ENCODE measurements at places on chromosomes 1 and 21. TPM values are rescaled to one million over a fixed set of nuclear protein-coding genes. Genes with fewer than 3 reads are reported as not detected.

Gene FALEC
- not detected for total RNA-seq

Gene MAP1LC3C
- not detected for total RNA-seq

Gene ETNK2
- 0.99 TPM for total RNA-seq

Gene HCN3
- 1.3 TPM for total RNA-seq

Gene FCRL3
- total RNA-seq: 0.81 TPM

Gene CYP4Z1
- not detected for total RNA-seq

Gene COL16A1
- 0.61 TPM for total RNA-seq

Gene FCGR3B
- total RNA-seq: not detected

Gene RFX5
- 48.7 TPM for total RNA-seq

Gene SLFNL1
- total RNA-seq: 0.24 TPM

Gene FCMR
- 41.7 TPM for total RNA-seq

Gene UBXN11
- total RNA-seq: 19.9 TPM

DNA sequence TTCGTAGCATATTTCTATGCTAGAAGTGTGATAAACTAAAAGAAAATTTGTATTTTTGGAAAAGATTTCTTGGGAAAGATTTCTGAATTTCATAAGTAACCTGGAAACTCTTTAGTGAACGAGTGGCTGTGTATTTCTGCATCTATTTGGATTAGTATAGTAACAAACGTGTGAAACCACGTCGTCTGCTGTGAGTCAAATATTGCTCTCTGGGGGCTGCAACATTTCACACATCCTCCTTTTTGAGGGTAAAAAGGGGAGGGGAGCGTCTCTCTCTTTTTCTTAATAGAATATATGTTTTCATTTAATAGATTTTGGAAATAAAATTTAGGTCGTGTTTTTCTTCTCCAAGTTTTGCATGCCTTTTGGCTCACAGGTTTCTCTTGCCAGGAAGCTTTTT lies 44.8 kb downstream of the LHX9 start:
- no peak for DNase-seq

- DNase-seq: no peak
These were observed 57.9 kb upstream of the GJB5 start for GRCh38 chr1:34696981-34697380.

DNA sequence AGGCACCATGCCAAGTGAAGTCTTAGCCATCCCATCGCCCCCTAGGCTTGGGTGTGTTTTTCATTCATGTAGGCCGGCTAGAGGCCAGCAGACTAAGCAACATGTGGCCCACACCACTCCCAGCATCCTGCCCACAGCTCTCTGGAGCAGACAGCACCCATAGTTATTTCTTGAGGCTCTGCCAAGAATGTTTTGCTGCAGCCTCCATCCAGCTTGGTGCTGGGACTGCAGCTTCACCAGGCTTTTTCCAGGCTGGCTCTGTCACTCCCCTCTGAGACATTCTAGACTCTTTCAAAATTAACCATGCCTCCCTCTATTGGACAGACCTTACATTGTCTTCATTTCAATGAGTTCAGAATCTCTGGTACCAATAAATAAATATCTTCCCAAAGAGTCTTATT lies 104.2 kb downstream of the DUSP10 start:
- no peak for DNase-seq

- DNase-seq: no peak
These were observed 7.7 kb upstream of the CDK11B start for GRCh38 chr1:1666526-1666925.

DNA sequence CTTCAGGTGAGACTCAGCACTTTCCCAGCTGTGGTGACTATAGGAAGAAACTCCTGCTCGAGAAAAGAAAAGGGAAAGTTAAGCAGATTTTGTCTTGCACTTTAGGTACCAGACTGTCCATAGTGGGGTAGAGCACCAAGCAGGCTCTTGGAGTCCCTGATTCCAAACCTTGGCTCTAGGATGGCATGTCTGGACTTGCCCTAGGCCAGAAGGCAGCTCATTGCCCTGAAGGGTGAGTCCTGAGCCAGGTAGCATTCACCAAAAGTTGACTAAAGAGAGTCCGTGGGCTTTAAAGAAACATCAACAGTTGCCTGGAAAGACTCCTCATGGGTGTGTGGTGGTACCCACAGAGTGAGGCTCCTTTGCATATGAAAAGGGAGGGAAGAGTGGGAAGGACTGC lies 145.2 kb upstream of the SNX7 start:
- no peak for DNase-seq

GRCh38 chr1:20551945-20552727 lies at the start of gene FAM43B:
FAM43B (plus strand) TSS chr1:20552573; CDS start chr1:20552974, 401 bp downstream.
- DNase-seq: no peak

DNA sequence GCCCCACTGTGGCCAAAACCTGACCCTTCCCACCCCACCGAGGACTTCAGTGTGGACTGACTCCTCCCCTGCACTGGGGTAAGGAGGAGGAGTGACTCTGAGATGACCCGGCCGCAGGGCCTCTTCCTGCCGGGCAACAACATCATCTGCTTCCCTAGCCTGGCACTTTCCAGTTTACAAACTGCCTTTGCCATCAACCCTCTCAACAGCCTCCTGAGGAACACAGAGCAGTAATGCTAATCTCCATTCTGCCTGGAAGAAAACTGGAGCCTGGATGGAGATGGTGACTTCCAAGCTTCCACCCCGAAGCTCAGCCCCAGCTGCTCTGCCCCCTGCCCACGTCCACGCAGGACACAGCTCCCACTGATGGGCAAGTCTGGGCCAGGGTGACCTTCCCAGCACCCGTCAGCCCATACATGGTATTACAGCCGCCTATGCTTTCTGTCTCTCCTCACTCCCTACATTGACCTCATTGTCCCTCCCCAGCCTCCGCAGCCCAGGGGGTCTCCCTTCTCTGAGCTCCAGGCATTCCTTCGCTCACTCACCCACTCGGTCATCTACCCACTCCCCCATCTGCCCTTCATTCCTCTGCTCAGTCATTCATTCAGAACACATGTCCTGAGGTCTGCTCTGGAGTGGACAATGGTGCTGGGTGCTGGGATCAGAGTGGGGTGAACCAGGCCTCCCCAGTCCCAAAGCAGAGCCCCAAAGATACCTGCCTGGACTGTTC lies 34.2 kb downstream of the RAP1GAP start:
- no peak for DNase-seq

DNA sequence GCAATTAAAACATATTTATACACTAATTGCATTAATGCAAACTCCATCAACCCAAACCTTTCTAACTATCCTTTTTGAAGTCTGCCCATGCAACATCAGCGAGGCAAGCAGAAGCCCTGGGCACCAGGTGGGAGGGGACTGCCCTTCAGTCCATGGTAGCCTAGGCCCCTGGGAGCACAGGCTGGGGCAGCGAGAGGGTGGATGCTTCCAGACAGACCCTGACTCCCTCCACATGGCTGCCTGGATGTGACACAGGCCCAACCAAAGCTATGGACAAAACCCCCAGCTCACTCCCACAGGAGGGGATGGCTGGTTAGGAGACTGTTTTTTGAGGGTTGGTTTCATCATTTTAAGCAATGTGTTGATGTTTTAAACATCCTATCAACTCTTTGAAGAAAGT lies 17.8 kb upstream of the LRRC47 start:
- no peak for DNase-seq

- no peak for DNase-seq
These were observed 21.1 kb downstream of the TBX19 start for GRCh38 chr1:168301664-168302320.

DNA sequence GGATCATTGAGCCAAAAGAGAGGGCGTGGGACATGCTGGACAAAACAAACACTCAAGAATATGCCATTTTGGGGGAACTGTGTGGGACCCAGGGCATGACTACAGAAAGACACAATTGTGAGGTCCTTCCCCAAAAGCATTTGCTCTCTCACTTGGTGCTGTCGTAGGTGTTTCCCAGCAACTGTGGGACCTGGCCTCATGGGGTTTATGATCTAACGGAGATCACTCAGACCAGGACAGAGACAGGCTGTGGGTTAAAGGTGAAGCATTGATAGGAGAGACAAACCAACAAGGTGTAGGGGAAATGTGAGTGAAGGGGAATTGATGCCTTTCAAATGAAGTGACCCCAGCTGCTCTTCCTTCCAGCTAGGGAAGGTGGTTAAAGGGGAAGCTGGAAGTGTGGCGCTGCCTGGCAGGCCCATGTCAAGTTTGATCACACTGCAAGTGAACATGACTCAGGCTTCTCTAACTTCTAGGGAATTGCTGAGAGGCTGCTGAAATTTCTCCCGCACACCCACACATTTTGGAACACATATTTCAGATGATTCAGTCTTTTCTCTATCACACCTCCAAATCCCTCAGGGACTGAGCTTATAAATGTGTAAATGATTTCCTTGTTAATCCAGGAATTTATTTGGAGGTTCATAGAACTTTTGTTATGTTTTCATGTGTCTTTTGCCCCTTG lies 30.2 kb downstream of the TRAF5 start:
- DNase-seq: no peak

DNA sequence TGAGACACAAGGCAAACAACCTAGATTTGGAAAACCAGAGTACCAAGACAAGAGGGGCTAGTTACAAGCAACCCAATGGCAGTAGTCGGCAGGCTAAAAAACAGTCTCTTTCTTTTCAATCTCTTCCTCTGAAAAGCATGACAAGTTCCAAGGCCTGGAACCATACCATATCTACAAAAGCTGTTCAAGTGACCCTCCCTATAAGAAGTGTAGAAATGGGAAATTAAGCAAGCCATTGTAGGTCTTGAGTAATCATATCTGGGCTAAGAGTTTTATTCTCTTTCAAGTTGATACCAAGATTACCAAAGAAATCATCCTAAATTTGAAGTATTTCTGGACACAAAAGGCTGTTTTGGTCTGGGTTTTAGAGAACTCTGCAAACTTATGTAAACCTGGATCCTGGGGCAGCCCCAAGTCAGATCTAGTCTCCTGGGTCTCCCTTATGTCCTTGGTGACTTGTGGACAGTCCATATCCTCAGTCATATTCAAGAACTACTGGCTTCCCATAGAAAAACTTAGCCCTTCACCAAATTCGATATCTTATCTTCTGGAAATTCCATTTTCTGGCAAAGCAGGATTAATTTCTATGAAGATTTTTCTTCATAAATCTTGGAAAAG lies 24.7 kb downstream of the FMO3 start:
- no peak for DNase-seq

DNA sequence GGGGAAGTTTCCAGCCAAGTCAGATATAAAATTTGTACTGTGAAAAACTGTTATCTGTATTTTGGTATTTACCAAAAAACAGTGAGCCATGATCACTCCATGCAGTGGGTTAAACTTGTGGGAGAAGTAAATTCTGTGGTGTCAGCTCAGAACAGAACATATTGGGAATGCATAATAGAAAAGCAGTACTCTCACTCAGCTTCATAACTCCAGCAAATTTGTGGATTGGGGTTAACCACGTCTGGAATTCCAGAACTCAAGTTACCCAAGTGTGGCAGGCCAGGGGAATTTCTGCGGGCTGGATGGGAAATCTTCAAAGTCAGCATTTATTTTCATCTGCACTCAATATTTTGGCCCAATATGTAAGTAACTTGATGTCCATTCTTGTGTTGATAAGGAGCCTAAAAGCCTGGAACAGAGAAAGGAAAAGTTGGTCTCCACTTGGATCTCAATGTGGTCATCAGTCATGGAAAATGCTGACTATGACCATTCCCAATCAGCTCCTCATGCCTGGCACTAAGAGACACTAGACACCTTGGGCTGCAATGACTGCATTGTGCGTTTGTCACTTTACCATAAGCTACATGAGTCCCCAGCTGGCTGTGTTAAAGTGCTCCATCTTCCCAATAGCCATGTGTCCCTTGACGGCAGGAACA lies 39.1 kb upstream of the ENAH start:
- DNase-seq: no peak

DNA sequence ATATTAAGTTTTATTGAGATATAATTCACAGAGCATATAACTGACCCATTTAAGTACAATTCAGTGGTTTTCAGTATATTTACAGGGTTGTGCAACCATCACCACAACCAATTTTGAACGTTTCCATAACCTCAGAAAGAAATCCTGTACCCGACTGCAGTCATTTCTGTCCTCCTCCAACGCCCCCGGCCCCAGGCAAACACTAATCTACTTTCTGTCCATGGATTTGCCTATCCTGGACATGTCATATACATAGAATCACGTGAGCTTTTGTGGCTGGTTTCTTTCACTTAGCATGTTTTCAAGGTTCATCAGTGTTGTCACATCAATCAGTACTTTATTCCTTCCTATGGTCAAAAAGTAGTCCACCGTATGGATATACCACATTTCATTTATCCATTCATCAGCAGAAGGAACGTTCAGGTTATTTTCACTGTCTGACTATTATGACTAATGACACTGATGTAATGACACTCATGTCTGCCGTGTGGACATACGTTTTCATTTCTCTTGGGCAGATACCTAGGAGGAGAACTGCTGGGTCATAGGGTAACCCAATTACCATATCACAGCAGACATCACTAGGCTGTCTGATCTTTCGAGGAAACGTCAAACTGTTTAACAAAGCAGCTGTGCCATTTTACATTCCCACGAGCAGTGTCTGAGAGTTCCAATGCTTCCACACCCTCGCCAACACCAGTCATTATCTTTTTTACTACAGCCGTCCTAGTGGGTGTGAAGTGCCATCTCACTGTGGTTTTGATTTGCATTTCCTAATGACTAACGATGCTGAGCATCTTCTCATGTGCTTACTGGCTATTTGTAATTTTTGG lies 30.8 kb downstream of the MRPL37 start:
- DNase-seq: no peak

- no peak for DNase-seq
These were observed 14.7 kb downstream of the BTBD19 start for GRCh38 chr1:44822981-44823451.

DNA sequence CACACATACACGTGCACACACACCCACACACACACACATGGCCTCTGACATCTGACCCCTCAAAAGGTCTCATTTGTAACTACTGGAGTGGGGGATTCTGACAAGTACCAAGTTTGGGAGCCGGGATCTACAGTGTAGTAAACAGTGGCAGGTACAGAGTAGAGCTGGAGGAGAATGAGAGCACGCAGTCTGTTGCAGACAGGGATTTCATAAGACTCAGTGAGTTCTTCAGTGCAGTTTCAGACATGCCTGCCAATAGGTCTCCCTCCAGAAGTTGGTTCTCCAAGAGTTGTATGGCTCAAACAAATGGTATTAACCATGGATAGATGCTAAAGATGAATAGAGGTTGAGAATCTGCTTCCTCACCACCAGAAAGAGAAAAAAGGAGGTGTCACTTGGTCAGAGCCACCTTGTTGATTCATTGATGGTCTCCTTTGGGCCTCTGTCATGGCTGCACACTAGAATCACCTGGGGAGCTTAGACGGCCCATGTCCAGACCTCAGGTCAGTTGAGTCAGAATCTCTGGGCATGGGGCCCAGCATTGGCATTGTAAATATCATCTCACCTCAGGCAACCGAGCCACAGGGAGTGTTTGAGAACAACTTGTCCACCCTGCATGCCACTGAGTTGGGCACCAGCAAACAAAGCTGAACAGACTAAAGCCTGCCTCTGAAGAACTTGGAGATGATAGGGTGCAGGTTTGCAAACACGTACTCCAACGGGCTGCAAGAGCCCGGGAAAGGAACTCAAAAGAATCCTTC lies 122.1 kb downstream of the EDEM3 start:
- DNase-seq: no peak

GRCh38 chr1:7513081-7513480 lies 258.0 kb upstream of the VAMP3 start:
- no peak for DNase-seq

All from activated T-cell treated with anti-CD3 and anti-CD28 coated beads, Interleukin-2, amount 50 U/mL, for 4 hours (primary cell).